Smooth muscle cell of trachea (primary cell): ENCODE measurements at places on chromosomes 12 and 14. TPM values are rescaled to one million over a fixed set of nuclear protein-coding genes. Genes with fewer than 3 reads are reported as not detected.

HOXC6 gene
- total RNA-seq: under 0.01 TPM in 2 replicates

LYZ gene
- total RNA-seq: not detected in 2 replicates

HOXC4 gene
- total RNA-seq: 0.15 and 0.17 TPM in 2 replicates

LMNTD1 gene
- 0.44 TPM in 1 of 2 replicates, not detected in the other for total RNA-seq

AKAP6 gene
- 0.29 and 0.50 TPM in 2 replicates for total RNA-seq

EIF2B1 gene
- total RNA-seq: 59.0 and 75.6 TPM in 2 replicates

VEZT gene
- total RNA-seq: 81.2 and 107 TPM in 2 replicates
